Immature natural killer cell (primary cell): ENCODE measurements at places on chromosomes 2 and 18.

DNA sequence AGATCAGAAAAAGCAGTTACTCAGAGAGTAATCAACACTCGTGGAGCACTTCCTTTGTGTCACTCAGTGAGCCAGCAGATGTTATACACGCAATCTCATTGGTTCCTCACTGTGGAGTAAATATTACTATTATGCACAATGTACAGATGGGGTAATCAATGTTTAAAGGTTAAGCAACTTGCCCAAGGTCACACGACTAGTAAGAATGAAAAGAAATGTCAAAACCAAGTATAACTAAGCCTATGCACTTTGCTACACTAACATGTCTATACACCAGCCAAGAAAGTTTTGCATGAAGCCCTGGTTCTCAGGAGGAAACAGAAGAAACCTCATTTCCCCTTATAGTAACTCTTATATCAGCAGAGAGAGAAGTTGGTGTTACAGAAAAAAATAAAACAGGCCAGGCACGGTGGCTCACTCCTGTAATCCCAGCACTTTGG lies 5.4 kb downstream of the METTL21A start:
- DNase-seq, result no peak

- DNase-seq, result peak; percentile 12
Measured at GRCh38 chr2:29923110-29923721, 1.8 kb upstream of the ALK start.

DNA sequence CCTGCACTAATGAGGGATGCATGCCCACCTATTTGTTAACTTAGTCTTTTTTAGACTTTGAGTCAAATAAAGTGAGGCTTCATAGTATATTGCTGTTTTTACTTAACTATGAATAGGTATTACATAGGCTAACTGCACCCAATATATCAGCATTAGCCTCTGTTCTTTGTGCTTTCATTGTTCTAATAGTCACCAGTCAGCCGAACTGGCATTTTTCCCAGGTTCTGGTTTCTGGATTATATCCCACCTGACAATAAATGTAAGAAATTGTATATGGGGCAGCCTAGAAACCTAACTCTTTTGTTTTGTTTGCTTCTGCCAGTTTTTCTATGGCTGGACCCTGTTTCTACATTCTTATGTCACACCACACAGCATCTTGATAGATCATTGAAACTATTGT lies 1672.4 kb upstream of the LRRTM1 start:
- DNase-seq, result no peak

- no peak for DNase-seq
Measured at GRCh38 chr2:224040753-224041152, 1.7 kb upstream of the SERPINE2 start.

DNA sequence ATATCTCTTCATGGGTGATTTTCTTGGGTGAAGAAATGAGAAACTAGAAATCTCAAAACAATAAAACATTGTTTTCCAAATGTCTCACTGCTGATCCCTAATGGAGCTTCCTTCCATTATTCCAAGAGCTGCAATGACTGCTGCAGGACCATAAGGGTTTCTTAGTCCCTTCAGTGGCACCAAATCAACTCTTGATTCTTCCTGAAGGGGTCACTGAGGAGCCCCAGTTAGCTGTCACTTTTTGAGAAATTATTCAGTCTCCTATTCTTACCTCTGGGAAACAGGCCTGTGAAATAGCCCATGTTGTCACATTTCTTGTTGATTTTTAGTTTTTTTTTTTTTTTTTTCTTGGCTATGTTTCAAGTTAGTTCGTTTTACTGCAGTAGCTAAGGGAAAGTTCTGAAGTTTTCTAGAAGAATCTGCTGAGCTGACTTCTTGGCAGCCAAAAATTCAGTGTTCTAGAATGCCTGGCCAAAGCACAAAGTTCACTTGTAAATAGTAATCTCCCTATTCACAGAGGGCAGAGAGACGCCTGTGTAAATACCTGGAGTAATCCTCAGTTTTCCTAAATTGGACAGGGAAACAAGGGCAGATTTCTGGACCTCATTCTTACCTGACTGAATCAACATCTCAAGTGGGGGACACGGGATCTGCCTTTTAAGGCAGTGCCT lies 480.0 kb downstream of the RIT2 start:
- DNase-seq, result no peak

DNA sequence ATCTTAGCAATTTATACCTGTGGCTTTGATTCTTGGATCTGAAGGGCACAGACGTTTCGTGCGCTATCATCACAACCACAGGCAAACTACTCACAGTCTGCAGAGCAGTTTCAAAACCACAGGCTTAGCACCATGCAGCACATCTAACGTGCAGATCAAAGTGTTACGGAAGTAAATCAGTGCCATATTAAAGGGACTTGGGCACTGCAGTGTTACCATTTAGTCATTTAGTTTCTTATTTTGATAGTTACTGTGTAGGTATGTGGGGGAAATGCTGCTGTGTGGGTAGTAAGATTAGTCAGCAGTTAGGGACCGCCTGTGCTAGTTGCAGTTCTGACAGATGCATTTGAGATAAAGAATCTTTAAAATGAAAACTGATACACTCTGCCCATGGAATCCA lies 384.0 kb downstream of the NBAS start:
- peak; percentile 75 for DNase-seq
